ENCODE measurements at places on chromosomes 3 and 15. TPM values are rescaled to one million over a fixed set of nuclear protein-coding genes. Genes with fewer than 3 reads are reported as not detected.

GRCh38 chr3:158659454-158660237, 12.8 kb downstream of the LXN start:
- DNase-seq = peak; percentile 79

GRCh38 chr3:157083824-157084223, 76.1 kb downstream of the CCNL1 start:
- DNase-seq = no peak

- DNase-seq = no peak
Observed at GRCh38 chr3:104474011-104474410, 892.7 kb upstream of the ALCAM start.

DNA sequence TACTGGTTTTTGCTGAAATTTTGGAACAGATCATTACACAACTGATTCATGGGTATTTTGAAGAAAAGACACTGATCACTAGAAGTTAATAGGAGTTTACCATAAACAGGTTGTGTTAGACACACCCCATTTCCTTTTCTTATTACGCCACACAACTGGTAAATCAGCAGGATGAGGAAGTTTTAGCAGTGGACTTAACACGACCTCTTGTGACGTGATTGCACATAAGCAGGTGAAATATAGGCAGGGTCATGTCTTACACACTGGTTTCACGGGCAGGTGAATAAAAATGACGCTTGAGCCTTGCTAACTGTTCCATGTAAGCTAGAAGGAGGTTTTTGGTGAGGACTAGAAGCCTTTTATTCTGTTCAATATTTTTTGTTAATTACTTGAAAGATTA, 27.1 kb upstream of the TPRG1 start:
- peak; percentile 74 for DNase-seq

DNA sequence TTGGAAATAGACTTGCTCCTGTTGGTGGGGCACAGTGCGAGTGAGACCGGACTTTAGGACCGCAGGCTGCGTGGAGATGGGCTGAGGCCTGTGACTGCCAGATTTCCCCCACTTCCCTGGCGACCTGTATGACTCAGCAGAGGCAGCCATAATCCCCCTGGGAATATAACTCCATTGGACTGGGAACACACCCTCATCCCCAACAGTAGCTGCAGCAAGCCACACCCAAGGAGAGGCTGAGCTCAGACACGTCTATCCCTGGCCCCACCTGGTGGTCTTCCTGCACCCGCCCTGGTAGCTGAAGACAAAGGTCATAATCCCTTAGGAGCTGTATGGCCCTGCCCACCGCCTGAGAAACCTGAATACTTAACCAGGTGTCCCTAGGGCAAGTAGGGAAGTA, 42.6 kb downstream of the DZIP1L start:
- no peak for DNase-seq

SLC28A2 gene
- total RNA-seq = not detected

CCDC54 gene
- total RNA-seq = not detected

All from fibroblast of villous mesenchyme (primary cell).